Mesangial cell (primary cell): ENCODE measurements at places on chromosomes 1 and 21. TPM values are rescaled to one million over a fixed set of nuclear protein-coding genes. Genes with fewer than 3 reads are reported as not detected.

FCRLA gene
- under 0.01 and 0.16 TPM in 2 replicates for total RNA-seq

SLC16A4 gene
- total RNA-seq: 5.2 and 29.3 TPM in 2 replicates

CD247 gene
- 0.16 and 0.25 TPM in 2 replicates for total RNA-seq

NFIA gene
- 6.7 and 11.0 TPM in 2 replicates for total RNA-seq

MPL gene
- 0.13 TPM in 1 of 2 replicates, not detected in the other for total RNA-seq

FABP3 gene
- total RNA-seq: 6.7 and 18.1 TPM in 2 replicates

TRIM67 gene
- total RNA-seq: 1.1 TPM in 1 of 2 replicates, not detected in the other

HCRTR1 gene
- not detected in 2 replicates for total RNA-seq

REN gene
- 0.13 TPM in 1 of 2 replicates, not detected in the other for total RNA-seq

SSBP3 gene
- 19.4 and 38.9 TPM in 2 replicates for total RNA-seq

PCAT6 gene
- total RNA-seq: 3.0 TPM in 1 of 2 replicates, not detected in the other

B4GALT2 gene
- total RNA-seq: 82.8 and 165 TPM in 2 replicates

GSTM5 gene
- total RNA-seq: 1.8 TPM in 1 of 2 replicates, not detected in the other

FCER1G gene
- 1.3 TPM in 1 of 2 replicates, not detected in the other for total RNA-seq

HFM1 gene
- total RNA-seq: 0.13 and 0.33 TPM in 2 replicates

LINGO4 gene
- not detected in 2 replicates for total RNA-seq

SLAMF1 gene
- not detected in 2 replicates for total RNA-seq

NTNG1 gene
- 7.9 and 17.9 TPM in 2 replicates for total RNA-seq

BRINP3 gene
- total RNA-seq: 0.25 TPM in 1 of 2 replicates, not detected in the other

RPTN gene
- total RNA-seq: not detected in 2 replicates

CFHR2 gene
- not detected in 2 replicates for total RNA-seq

OPTC gene
- not detected in 2 replicates for total RNA-seq

CNKSR1 gene
- 1.5 and 3.4 TPM in 2 replicates for total RNA-seq

ALG14 gene
- total RNA-seq: 1.1 and 2.0 TPM in 2 replicates

WDR64 gene
- not detected in 2 replicates for total RNA-seq

AGMAT gene
- total RNA-seq: 1.4 and 2.8 TPM in 2 replicates

ZBTB8OS gene
- total RNA-seq: 18.7 and 18.8 TPM in 2 replicates

FCER1A gene
- not detected in 2 replicates for total RNA-seq

SIPA1L2 gene
- total RNA-seq: 10.8 and 29.8 TPM in 2 replicates

TBX15 gene
- 0.13 TPM in 1 of 2 replicates, not detected in the other for total RNA-seq

CFHR3 gene
- not detected in 2 replicates for total RNA-seq

TP73 gene
- total RNA-seq: not detected in 2 replicates

FYB2 gene
- total RNA-seq: not detected in 2 replicates

ANKRD34A gene
- total RNA-seq: 1.0 and 1.1 TPM in 2 replicates

PCP4L1 gene
- total RNA-seq: not detected in 2 replicates

GPR52 gene
- total RNA-seq: 0.51 TPM in 1 of 2 replicates, not detected in the other

KRTAP19-3 gene
- not detected in 2 replicates for total RNA-seq

MCOLN2 gene
- total RNA-seq: 0.49 and 1.3 TPM in 2 replicates

FCRLB gene
- 2.6 and 6.8 TPM in 2 replicates for total RNA-seq

EDN2 gene
- total RNA-seq: 5.2 and 15.2 TPM in 2 replicates

SLAMF9 gene
- total RNA-seq: not detected in 2 replicates

OR10J1 gene
- not detected in 2 replicates for total RNA-seq

C8A gene
- not detected in 2 replicates for total RNA-seq

ADCY10 gene
- under 0.01 TPM in 1 of 2 replicates, not detected in the other for total RNA-seq

KMO gene
- total RNA-seq: 0.33 and 2.4 TPM in 2 replicates

HES5 gene
- not detected in 2 replicates for total RNA-seq

FBLIM1 gene
- 198 and 268 TPM in 2 replicates for total RNA-seq
